ENCODE measurements at places on chromosomes 7 and 10.

DNA sequence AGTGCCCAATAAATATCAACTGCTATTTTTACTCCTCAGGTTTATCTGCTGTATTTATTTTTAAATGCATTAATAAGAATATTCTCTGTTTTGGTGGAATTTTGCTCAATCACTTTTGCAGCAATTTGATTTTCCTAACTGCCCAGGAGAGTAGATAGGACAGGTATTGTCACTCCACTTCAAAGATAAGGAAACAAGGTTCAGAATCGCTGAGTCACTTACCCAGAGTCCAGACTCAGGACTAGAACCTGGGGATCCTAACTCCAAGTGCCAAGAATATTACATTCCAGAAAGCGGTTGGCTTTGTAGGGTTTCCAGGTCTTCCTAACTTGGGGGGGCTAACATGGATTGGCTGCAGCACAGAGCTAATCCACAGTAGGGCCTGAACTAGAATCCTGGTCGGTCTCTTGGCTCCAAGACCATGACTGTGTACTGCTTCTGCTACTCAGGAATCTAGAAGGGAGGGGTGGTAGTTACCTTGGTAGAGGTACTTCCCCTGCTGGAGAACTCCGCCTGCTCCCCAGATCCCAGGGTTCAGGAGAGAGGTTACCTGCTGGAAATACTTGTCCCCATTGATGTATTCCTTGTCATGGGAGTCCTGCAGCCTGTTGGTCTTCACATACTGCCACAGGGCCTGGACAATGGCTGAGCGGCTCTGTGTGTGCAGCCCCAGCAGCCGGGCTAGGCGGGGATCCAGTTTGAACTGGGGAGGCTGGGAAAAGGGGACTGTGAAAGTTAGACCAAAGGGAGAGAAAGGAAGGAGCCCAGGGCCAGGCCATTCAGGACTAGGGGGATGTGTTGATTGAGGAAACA lies 7.3 kb downstream of the SMARCD3 start:
- DNase-seq: no peak
- H3K4me3 ChIP-seq: no peak overlapping the region
- H3K27me3 ChIP-seq: no peaks in the 10 kb centered on the region
- H3K27ac ChIP-seq: no peak overlapping the region
- peaks cover 62% of the 10 kb centered on the region for H3K36me3 ChIP-seq

- peaks cover 16% of the 10 kb centered on the region for H3K4me1 ChIP-seq
- H3K36me3 ChIP-seq: no peaks in the 10 kb centered on the region
- no peak overlapping the region for H3K4me3 ChIP-seq
- no peaks in the 10 kb centered on the region for H3K27me3 ChIP-seq
Measured at GRCh38 chr7:37312608-37313007, 136.1 kb downstream of the ELMO1 start.

DNA sequence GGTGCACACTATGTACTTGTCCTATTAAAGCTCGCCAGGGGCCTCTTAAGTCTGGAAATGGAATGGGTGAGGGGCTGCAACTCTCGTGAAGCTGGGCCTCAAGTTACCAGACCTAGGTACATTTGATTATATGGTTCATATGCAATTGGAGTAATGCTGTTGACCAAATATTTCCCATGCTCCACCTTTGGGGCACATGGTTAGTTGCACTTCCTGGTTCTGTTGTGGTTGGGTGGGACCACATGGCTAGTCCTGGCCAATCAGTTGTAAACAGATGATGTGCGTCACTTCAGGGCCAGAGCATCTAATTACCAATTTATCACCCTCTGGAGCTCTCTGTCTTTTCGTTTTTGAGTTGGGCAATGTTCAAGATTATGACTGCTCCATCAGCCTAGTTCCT lies 39.5 kb upstream of the OPN4 start:
- H3K27ac ChIP-seq: no peak overlapping the region
- no peak for DNase-seq
- H3K36me3 ChIP-seq: no peaks in the 10 kb centered on the region
- peaks cover 8% of the 10 kb centered on the region for H3K27me3 ChIP-seq

GRCh38 chr7:107353701-107354100 lies 116.2 kb upstream of the GPR22 start:
- DNase-seq: no peak
- H3K27ac ChIP-seq: no peak overlapping the region
- no peaks in the 10 kb centered on the region for H3K27me3 ChIP-seq
- H3K4me3 ChIP-seq: no peak overlapping the region
- no peaks in the 10 kb centered on the region for H3K4me1 ChIP-seq

DNA sequence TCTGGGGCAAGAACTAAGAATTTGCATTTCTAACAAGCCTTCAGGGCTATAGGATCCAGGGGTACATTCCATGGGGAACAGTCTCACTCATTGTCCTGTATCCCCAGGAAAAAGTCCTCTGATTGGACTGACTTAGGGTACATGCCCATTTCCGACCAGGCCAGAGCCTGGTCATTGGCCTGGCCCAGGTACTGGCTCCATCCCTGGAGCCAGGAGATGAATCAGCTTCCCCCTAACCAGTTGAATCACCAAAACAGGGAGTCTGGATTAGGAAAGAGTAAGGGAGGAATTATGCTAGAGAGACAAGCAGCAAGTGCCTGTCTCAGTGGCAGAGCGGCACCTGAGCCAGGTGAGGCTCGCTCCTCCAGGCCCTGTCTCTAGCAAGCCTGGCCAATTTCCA lies 137.5 kb downstream of the FGFR2 start:
- no peak for DNase-seq
- H3K4me3 ChIP-seq: no peak overlapping the region
- H3K36me3 ChIP-seq: no peaks in the 10 kb centered on the region
- H3K27me3 ChIP-seq: no peaks in the 10 kb centered on the region
- no peaks in the 10 kb centered on the region for H3K4me1 ChIP-seq

GRCh38 chr7:36262309-36263094 lies 109.4 kb downstream of the EEPD1 start:
- H3K36me3 ChIP-seq: no peaks in the 10 kb centered on the region
- no peaks in the 10 kb centered on the region for H3K27me3 ChIP-seq
- no peak for DNase-seq
- H3K4me1 ChIP-seq: peaks cover 27% of the 10 kb centered on the region
- no peak overlapping the region for H3K4me3 ChIP-seq

DNA sequence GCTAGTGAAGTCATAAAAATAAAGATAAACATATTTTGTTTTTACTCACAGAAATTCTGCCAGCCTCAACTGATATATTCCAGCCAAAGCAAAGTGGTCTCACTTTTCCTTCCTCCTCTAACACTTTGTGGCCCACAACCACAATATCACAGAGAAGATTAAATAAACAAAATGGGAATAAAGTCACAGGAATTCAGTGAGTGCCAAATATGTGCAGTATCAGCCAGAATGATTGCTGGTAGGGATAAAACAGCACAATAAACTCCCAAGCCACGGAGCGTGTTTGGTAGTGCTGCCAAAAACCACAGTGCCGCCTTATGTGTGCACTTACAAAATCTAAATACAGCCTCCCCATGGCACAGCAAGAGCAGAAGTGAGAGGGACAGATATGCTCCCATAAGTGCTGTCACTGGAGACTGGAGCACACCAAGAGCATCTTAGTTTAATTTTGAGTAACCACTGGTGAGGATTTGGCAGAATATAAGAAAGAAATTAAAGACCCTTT lies 155.8 kb downstream of the POM121L12 start:
- H3K27ac ChIP-seq: no peak overlapping the region
- no peaks in the 10 kb centered on the region for H3K4me1 ChIP-seq
- no peaks in the 10 kb centered on the region for H3K27me3 ChIP-seq
- DNase-seq: no peak
- H3K36me3 ChIP-seq: no peaks in the 10 kb centered on the region

GRCh38 chr7:137579913-137580640 lies 236.5 kb upstream of the PTN start:
- no peak overlapping the region for H3K4me3 ChIP-seq
- H3K36me3 ChIP-seq: no peaks in the 10 kb centered on the region
- H3K4me1 ChIP-seq: no peaks in the 10 kb centered on the region
- no peak for DNase-seq
- H3K27me3 ChIP-seq: no peaks in the 10 kb centered on the region

GRCh38 chr7:45106-46090 lies 147.0 kb upstream of the FAM20C start:
- H3K4me1 ChIP-seq: no peaks in the 10 kb centered on the region
- no peaks in the 10 kb centered on the region for H3K36me3 ChIP-seq
- no peak overlapping the region for H3K4me3 ChIP-seq

DNA sequence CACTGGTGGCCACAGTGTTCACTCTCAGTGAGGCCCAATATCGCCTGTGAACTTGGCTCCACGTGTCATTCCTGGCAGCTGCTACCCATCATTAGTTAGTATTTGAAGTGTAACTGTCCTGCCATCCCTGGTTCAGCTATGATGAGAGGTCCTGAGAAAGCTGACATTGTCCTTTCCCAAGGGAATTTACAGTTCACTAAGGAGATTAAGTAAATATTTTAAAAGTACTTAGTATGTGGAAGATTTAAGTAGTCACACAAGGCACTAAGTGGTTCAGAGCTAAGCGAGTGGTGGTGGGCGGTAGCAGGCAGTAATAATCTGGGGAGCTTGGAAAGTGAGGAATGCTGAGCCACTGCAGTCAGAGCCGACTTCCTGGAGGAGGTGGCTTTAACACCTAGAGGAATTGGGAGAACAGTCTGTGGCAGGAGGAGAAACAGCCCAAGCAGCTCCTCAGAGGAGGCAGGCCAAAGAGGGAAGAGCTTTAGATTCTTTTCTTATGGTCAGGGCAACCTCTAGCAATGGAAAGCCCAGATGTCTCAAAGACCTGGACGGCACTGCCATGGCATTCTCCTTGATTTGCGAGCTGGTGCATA lies 519.7 kb downstream of the LRMDA start:
- no peaks in the 10 kb centered on the region for H3K27me3 ChIP-seq
- H3K4me3 ChIP-seq: no peak overlapping the region
- no peak overlapping the region for H3K27ac ChIP-seq
- no peak for DNase-seq

- no peaks in the 10 kb centered on the region for H3K36me3 ChIP-seq
- H3K27ac ChIP-seq: peak overlapping the region; percentile 90
- peaks cover 8% of the 10 kb centered on the region for H3K4me1 ChIP-seq
- H3K4me3 ChIP-seq: peak overlapping the region; percentile 81
- DNase-seq: peak; percentile 76
Measured at GRCh38 chr10:117374506-117375359, 507 bp downstream of the PDZD8 start.

- peaks cover 2% of the 10 kb centered on the region for H3K36me3 ChIP-seq
- no peak overlapping the region for H3K4me3 ChIP-seq
- H3K27me3 ChIP-seq: no peaks in the 10 kb centered on the region
- DNase-seq: no peak
Measured at GRCh38 chr10:133375357-133376115, 2.4 kb upstream of the ECHS1 start.

DNA sequence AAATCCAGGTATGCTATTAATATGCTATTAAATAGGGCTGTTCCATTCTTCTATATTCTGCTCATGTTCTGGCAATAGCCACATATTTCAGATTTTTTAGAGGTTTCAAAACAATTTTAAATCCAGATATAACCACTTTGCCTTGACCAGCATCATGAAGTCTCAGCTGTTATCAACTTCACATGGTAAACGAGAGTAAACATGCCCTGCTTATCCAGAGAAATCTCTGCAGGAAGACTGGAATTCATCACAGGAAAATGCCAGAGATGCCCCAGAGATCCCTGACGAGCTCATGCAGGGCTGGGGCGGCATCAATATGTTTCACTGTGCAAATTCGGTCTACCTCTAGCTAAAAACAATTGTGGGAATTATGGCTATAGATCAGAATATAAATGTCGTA lies 126.5 kb downstream of the FANK1 start:
- no peaks in the 10 kb centered on the region for H3K4me1 ChIP-seq
- no peak for DNase-seq
- H3K36me3 ChIP-seq: no peaks in the 10 kb centered on the region

- DNase-seq: no peak
- no peaks in the 10 kb centered on the region for H3K4me1 ChIP-seq
- no peak overlapping the region for H3K4me3 ChIP-seq
- no peaks in the 10 kb centered on the region for H3K36me3 ChIP-seq
- no peak overlapping the region for H3K27ac ChIP-seq
Measured at GRCh38 chr7:147605323-147605722, 985.2 kb upstream of the C7orf33 start.

DNA sequence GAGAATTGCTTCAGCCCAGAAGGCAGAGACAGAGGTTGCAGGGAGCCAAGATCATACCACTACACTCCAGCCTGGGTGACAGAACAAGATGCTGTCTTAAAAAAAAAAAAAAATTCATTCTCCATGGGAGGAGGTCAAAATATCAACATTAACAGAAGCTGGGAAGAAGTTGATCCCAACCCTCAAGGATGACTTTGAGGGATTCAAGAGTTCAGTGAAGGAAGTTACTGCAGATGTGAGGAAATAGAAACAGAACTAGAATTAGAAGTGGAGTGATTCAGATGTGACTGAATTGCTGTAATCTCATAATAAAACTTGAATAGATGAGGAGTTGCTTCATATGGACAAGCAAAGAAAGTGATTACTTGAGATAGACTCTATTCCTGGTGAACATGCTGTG lies 19.7 kb upstream of the RPEL1 start:
- no peaks in the 10 kb centered on the region for H3K36me3 ChIP-seq
- H3K4me3 ChIP-seq: no peak overlapping the region
- no peak for DNase-seq
- no peaks in the 10 kb centered on the region for H3K27me3 ChIP-seq
- no peaks in the 10 kb centered on the region for H3K4me1 ChIP-seq

DNA sequence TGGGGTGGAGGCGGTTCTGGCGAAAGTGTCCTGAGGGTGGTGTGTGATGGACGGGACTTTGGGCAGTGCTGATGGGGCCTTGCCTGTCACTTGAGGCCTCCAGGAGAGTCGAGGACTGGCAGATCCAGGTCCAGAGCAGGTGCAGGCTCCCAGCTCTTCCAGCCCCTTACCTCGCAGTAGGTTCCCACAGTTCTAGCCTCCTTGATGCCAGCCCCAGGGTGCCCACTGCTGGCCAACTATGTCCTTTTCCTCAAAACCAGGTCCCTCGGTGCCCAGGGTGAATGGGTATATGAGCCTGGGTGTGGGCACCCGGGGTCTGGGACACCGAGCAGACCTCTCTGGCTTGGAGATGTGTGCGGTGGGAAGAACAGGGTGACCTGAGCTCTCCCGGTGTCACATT lies 8.3 kb downstream of the FAM20C start:
- H3K36me3 ChIP-seq: no peaks in the 10 kb centered on the region
- peaks cover 5% of the 10 kb centered on the region for H3K4me1 ChIP-seq
- no peaks in the 10 kb centered on the region for H3K27me3 ChIP-seq
- no peak overlapping the region for H3K27ac ChIP-seq
- DNase-seq: no peak

DNA sequence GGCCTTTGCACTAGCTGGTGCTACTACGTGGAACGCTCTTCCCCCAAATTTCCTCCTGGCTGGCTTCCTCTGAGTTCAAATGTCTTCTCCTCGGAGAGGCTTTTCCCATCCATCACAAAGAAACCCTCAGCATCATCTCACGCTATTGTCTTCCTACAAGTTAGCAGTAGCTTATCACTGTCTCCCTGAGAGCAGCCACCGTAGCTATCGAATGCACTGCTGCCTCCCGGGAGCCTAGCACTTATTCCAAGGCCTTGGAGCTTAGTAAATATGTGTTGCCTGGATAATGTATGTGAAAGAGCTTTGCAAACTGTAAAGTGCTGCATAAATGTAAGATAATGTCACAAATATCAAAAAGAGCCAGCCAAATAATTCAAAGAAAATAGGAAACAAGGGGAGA lies 124.4 kb downstream of the KCNMA1 start:
- H3K27me3 ChIP-seq: no peaks in the 10 kb centered on the region
- H3K4me1 ChIP-seq: no peaks in the 10 kb centered on the region
- H3K27ac ChIP-seq: no peak overlapping the region

Data from adrenal gland (tissue), 19 donors.